ENCODE measurements at places on chromosomes 1 and 21. TPM values are rescaled to one million over a fixed set of nuclear protein-coding genes. Genes with fewer than 3 reads are reported as not detected.

GRCh38 chr1:198212675-198213074 is 55.9 kb downstream of the NEK7 start:
- DNase-seq = peak; percentile 91

GRCh38 chr1:15259622-15260007 is 12.6 kb downstream of the FHAD1 start:
- DNase-seq = no peak

DNA sequence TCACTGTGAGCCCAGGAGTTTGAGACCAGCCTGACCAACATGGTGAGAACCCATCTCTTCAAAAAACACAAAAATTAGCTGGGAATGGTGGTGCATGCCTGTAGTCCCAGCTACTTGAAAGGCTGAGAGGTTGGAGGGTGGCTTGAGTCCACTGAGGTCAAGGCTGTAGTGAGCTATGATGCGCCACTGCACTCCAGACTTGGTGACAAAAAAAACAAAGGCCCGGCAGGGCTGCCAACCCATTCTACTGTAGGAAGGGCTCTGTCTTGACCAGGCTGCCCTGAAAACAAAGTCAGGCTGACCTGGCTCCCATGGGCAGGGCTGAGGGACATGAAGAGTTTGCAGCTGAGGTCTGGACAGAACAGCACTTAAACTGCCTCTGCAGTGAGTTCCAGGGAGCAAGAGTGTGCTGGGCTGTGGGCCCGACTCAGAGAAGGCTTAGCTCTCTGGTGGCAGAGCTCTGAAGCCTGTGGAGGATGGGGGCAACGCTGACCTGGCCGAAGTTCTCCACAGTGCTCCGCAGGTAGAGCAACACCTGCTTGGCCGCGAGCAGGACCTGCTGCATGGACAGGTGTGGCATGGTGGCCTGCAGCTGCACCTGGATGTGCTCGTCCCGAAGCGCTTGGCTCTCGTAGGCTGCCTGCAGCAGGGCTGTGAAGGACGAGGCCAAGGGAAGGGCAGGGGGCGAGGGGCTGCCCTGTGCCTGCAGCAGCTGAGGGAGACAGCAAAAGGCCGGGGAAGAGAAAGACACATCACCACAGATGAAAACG is 42.4 kb downstream of the URB1 start:
- no peak for DNase-seq

- DNase-seq = peak; percentile 64
These were observed 836.1 kb upstream of the ADAMTS5 start for GRCh38 chr21:27802816-27803475.

GRCh38 chr21:44368711-44369446 is 15.5 kb downstream of the TRPM2 start:
- no peak for DNase-seq

GRCh38 chr1:40799351-40799867 is 15.8 kb downstream of the KCNQ4 start:
- DNase-seq = peak; percentile 60

DNA sequence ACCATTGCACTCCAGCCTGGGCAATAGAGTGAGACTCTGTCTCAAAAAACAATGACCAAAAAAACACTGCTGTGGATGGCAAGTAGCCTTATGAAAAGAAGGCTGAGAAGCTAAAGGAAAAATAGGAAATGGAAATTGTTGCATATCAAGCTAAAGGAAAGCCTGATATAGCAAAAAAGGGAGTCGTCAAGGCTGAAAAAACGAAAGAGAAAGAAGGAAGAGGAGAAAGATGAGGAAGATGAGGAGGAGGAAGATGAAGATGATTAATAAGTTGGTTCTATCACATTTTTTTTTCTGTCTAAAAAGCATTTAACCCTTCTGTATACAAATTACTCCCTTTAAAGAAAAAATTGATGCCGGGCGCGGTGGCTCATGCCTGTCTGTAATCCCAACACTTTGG is 10.2 kb upstream of the PRDX1 start:
- DNase-seq = no peak

- no peak for DNase-seq
These were observed 58.8 kb downstream of the CLIC4 start for GRCh38 chr1:24803987-24804530.

DNA sequence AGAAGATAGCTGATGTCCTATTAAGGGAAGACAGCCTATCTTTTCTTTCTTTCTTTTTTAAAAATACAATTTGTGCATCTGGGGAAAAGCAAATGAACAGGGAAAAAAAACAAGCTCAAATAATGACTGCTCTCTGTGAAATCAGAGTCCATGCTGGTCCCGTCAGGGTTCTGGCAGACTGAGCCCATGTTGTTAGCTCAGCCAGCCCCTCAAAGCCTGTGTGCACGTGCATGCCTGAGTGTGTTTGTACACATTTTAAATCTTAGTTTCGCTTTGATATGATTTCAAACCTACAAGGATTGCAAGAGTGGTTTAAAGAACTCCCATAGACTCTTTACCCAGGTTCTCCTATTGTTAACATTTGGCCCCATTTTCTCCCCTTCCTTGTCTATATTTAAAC is 231.8 kb upstream of the GREM2 start:
- DNase-seq = no peak

DNA sequence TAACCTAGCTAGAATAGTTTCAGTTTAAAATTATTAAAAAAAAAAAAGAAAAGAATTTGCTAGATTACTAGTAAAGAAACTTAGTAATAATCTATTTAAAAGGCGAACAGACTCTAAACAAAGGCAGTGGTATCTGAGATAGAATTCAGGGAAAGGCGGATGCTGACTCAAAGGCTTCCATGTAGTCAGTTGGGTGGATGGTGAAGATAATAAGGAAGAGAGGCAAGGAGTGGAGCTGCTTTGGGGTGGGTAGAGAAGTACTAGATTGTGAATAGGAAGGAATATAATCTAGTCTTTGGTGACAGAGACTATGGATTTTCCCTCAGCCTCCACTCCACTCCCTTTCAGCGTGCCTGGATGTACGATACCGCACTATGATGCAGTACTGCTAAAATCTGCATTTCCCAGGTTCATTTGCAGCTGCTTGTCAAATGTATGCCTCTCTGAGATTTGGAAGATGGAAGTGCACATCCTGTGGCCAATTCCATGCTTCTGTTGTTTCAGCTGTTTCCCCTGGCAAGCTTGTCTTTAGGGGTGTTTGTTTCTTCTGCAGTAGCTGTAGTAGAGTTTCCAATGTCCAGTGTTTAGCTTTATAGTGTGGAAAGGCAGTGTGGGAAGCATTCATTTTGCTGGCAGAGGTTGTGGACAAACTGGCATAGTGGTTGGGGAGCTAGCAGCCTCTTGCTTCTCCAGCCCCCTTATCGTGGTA is 184.6 kb upstream of the NRIP1 start:
- no peak for DNase-seq

DNA sequence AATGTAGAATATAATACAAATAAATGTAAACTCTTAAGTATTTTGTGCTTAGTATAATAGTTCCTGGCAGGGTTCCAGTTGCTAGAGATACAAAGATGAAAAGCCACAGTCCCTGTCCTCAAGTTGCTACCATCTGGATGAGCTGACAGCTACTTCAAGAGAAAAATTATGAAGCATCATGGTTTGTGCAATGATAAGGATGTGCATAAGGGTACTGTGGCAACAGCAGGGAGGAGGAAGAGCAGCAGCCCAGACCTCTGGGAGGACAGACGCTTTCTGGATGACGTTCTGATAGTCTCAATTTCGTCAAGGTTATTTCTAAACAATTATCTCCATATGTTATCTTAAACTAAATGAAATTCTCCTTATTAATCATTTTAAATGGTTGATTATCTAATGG is 198.9 kb downstream of the NTNG1 start:
- DNase-seq = no peak

- DNase-seq = peak; percentile 41
These were observed 80.3 kb downstream of the NFIA start for GRCh38 chr1:61162520-61163258.

- no peak for DNase-seq
These were observed 62.2 kb downstream of the ZNF684 start for GRCh38 chr1:40593449-40594186.

- DNase-seq = no peak
These were observed 187.9 kb downstream of the VAV3 start for GRCh38 chr1:107776900-107777663.

DNA sequence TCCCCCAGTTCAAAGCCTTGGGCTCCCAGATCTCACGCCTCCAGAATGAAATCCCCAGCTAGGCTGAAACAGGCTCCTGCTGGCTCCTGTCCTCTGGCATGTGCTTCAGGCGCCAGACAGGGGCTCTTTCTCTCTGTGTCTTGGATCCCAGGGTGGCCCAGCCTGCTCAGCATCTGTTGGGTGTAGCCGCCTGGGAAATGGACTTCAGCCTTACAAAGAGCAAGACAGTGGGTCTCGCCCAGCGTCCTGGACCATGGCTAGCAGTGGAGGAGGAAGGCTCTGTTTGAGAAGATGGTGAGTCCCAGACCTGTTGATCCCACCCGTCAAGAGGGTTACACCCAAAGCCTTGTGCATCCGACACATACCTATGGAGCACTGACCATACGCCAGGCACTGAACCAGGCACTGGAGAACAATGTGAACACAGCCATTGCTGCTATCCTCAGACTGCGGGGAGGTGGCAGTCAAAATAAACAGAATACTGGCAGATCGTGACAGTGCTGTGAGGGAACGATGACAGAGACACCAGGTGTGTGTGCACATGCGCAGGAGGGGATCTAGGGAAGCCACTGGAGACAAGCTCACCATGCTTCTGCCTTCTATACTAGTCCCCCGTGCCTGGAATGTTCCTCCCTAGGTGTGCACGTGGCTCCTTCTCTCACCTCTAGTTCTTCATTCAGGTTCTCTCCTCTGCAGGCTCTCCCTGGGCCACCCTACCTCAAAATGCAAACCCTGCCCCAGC is 93.0 kb upstream of the GCLM start:
- DNase-seq = no peak

DNA sequence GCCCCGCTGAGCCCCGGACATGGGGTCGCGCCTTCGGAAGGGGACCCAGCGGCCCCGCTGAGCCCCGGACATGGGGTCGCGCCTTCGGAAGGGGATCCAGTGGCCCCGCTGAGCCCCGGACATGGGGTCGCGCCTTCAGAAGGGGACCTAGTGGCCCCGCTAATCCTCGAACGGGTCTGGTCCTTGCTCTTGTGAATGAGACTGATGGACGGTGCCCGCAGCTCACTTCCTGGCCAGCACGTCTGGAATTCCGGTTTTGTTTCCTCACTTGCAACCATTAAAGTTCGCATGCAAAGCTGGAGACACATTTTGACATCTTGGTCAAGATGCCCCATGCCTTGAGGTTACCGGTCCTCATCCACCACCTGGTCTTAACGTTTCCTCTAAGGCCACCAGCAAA is 5.6 kb downstream of the WRAP73 start:
- no peak for DNase-seq

GRCh38 chr1:150564051-150564991 is 15.1 kb downstream of the MCL1 start:
- peak; percentile 83 for DNase-seq

- DNase-seq = no peak
These were observed 7.0 kb downstream of the DIP2A start for GRCh38 chr21:46465651-46466050.

GRCh38 chr1:210222340-210223006 is 10.1 kb upstream of the SERTAD4 start:
- DNase-seq = no peak

- peak; percentile 87 for DNase-seq
These were observed 2.8 kb upstream of the IGSF8 start for GRCh38 chr1:160101037-160101716.

DNA sequence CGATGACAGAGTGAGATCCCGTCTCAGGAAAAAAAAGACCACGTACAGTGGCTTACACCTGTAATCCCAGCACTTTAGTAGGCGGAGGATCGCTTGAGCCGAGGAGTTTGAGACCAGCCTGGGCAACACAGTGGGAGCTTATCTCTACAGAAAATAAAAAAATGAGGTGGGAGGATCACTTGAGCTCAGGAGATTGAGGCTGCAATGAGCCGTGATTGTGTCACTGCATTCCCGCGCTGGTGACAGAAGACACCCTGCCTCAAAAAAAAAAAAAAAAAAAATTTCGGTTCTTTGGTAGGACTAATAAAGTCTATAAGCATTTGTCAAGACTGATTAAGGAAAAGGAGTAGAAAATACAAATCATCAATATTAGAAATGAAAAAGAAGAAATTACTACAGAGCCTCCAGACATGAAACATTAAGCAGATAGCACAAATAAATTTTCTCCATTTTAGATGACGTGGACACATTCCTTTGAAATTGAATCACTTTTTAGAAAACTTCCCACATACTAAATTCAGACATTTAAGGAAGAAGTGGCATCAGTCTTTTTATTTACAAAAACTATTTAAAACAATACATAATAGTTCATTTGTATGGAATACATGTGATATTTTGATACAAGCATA is 30.4 kb downstream of the MORC3 start:
- DNase-seq = peak; percentile 69

GRCh38 chr1:168054117-168054516 is 82.6 kb downstream of the GPR161 start:
- no peak for DNase-seq

DNA sequence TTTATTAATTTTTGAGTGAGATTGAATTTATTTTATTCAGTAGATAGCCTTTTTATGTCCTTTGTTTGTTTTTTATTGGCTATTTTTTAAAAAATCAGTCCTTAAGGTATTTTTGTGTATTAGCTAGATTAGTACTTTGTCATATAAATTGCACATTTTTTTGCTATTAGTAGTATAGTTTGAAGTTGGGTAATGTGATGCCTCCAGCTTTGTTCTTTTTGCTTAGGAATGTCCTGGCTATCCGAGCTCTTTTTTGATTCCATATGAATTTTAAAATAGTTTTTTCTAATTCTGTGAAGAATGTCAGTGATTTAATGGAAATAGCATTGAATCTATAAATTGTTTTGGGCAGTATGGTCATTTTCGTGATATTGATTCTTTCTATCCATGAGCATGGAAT is 80.4 kb downstream of the MAN1A2 start:
- DNase-seq = peak; percentile 43

GRCh38 chr1:47561523-47562007 is 123.7 kb downstream of the FOXD2 start:
- peak; percentile 5 for DNase-seq

Gene FCMR
- 0.94 TPM for polyA plus RNA-seq

Gene LEFTY2
- polyA plus RNA-seq = not detected

Gene OR10J1
- polyA plus RNA-seq = not detected

Gene VSIG8
- polyA plus RNA-seq = not detected

Gene ARL8A
- polyA plus RNA-seq = 33.9 TPM

Gene S100A7
- polyA plus RNA-seq = not detected

Gene KCNJ9
- polyA plus RNA-seq = not detected

Gene ASAP3
- 13.9 TPM for polyA plus RNA-seq

Gene HCRTR1
- not detected for polyA plus RNA-seq

Gene PPIAL4G
- polyA plus RNA-seq = not detected
